ENCODE measurements at places on chromosomes 4 and X.

- DNase-seq: no peak
These were observed 105.8 kb downstream of the FAT4 start for GRCh38 chr4:125420526-125420925.

DNA sequence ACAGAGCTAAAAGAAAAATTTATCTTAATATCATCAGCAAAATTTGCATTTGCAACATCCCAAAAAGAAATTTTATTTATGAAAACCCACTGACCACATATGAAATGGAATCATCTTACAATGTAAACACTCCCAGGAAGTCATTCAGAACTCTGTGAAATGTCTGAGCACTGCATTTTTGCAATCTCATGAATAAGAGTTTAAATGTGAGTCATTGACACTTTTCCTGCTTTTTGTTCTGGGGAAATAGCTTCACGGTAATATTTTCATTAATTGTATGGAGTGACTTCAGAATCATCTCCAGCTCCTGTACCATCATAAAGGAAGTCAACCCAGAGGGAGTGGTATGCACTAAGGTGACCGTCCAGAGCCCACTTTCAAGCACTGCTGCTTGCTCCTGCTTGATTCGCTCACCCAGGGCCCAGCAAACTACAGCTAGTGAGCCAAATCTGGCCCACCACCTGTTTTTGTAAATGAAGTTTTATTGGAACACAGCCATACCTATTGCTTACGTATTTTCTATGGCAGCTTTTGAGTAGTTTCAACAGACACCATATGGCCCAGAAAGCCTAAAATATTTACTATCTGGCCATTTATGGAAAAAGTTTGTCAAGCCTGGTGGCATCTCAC is 17.2 kb downstream of the EDNRA start:
- DNase-seq: no peak

DNA sequence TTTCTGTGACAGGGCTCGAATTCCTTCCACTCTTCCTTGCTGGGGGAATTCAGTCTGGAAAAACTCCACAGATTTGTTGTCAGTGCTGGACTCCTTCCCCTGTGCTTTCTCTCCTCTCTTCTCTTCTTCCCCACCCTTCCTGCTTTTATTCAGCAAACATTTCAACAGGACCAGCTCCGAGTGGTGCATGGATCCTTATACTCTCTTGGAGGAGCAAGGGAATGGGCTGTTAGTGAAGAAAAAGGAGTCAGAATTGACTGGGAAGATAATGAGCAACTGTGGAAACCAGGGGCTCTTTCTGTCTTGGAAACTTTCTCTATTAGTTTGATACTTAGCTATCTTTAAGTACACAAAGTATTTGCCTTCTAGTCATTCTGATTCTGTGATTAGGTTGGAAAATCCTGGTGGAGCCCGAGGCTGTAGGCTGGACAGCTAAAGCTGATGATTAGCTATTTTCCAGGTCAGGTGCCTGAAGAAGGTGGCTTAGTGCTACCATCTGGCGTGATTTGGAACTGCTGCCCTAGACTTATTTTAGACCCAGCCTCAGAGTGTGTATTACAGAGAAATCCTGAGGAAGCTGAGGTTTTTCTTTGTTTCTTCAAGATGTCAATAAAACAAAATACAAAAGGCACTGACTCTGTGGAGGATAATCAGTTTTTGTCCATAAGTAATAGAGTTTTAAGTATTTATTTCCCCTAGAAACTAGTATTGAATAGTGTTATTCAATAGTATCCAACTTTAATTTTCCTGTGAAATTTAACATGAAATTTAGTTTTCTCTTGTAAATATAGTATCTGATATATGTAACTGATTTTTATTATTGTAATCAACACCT is 38.4 kb downstream of the NAP1L5 start:
- DNase-seq: no peak

GRCh38 chr4:150402871-150403272 is 179.1 kb upstream of the MAB21L2 start:
- no peak for DNase-seq

- no peak for DNase-seq
These were observed 148.4 kb upstream of the FGF16 start for GRCh38 chrX:77298790-77299189.

GRCh38 chrX:68365341-68365740 is 68.0 kb downstream of the OPHN1 start:
- no peak for DNase-seq

- DNase-seq: no peak
These were observed 35.8 kb upstream of the MMAA start for GRCh38 chr4:145583191-145584055.

DNA sequence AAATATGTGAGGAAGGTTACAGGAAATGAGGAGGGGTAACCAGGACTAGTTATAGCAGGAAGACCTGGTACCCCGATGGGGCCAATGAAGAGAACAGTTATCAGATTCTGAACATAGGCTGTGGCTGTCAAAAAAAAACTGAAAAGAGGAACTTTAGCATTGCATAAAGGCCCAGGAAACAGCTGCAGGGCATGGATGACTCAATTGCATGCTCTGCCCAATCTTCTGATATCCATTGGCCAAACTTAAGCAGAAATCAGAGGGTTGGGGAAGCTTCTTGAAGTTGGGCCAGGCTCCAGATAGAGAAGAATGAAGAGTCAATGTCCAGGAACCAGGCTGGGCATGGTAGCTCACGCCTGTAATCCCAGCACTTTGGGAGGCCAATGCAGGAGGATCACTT is 1222.4 kb upstream of the PRKX start:
- DNase-seq: no peak

- DNase-seq: no peak
These were observed 40.3 kb downstream of the FANCB start for GRCh38 chrX:14832586-14832985.

- DNase-seq: no peak
These were observed 170.2 kb upstream of the ETNPPL start for GRCh38 chr4:108933046-108933445.

DNA sequence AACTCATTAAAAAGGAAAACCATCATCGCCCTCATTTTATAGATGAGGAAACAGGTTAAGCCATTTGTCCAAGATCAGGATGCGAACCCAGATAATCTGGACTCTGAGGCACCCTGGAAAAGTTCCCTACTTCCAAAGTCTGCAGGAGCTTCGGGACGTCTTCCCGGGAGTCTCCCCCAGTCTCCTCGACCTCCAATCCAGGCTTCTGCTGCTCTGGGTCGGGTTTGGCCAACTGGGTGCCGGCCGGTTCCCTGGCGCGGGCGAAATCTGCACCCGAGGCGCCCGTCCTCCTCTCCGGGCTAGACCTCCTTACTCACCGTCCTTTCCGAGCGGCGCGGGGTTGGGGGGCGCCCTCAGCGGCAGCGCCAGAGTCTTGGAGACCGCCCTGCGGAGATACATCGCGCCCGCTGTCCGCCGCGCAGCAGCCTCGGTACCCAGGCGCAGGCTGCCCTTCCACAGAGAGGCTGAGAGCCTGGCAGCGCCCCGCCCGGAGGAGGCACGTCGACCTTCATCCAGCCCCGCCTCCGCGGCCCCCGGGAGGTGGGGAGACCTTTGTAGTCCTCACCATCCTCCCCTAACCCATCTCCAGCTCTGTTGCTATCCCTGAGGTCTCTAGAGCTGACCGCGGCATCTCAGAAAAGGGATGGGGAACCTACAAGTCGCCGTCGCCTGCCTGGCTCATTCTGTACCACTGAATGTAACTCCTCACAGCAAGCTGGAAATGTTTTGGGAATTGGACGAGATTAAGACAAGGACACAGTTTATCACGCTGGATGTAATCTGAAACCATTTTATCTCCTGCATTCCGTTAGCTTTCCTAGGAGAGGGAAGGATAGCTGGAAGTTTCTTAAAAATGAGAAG is at the start of gene MGARP:
Gene MGARP (minus strand): TSS at position 466 of the 861 bp plus-strand sequence. CDS start 67 bp downstream, at position 399.
- no peak for DNase-seq

GRCh38 chrX:41686788-41687187 is 2.0 kb upstream of the GPR34 start:
- no peak for DNase-seq

- DNase-seq: no peak
These were observed 11.4 kb downstream of the EDNRA start for GRCh38 chr4:147492306-147492705.

DNA sequence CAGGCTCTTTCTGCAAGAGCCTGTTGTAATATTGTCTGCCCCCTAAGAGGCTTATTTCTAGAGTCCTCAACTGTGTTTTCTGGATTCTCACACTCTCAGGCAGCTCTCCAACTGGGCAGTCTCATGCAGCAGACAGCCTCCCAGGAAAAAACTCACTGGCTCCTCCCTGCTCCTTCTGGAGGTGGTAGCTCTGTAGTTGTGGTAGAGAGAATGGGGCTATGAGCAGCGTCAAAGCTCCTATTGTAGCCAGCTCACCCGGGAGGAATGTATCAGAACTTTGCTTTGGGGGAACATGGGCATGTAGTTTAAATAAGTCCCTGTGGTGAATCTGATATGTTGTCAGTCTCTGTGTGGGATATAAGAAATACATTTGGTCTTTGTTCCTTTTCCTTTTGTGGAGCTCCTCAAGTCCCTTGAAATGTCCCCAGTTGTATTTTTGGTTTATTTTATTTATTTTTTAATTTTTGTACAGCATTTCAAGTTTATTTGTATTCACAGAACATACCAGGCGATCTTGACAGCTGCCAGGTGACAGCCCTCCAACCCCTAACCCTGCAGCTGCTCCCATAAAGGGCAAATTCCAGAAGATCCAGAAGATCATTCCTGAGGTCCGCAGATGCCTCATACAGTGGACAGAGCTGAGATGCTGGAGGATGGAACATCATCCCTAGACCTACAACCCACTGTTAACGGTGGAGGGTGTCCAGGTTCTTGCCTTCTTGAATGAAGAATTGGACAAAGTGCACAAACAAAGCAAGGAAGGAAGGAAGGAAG is 45.7 kb downstream of the TRIM61 start:
- DNase-seq: no peak

- DNase-seq: no peak
These were observed 46.7 kb downstream of the FGF16 start for GRCh38 chrX:77493677-77494553.

- DNase-seq: no peak
These were observed 1093.0 kb upstream of the TENM3 start for GRCh38 chr4:181150191-181150590.

DNA sequence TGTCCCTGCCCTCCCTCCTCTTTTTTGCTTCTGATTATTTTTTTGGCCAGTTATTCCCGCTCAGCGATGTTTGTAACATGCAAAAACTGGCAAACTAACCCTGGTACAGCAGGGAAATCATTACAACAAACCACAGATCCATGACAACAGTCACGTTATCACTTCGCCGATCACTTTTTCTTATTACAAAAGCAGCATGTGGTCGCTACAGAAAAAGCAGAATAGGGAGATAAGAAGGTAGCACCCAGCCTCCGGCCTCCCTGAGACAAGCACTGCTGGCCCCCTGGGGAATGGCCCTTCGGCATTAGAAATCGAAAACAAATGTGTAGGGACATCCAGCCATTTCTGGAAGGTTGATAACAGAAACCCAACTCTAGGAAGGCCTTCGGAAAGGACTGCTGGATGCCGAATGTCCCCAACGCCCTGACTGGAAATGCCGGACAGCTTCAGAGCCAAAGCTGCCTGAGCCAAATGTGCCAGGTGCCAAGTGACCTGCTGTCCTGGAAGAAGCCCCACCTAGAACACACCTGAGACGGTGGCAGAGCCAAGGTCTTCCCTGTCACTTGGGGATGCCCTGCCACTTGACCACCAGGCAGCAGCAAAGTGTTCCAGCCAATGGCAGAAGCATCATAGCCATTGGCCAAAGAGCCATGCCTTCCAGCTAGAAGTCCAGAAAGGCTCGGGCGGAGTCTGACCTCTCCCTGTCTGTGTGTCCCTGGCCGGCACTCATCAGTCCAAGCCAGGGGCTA is 2.9 kb downstream of the IDH3G start:
- DNase-seq: no peak

DNA sequence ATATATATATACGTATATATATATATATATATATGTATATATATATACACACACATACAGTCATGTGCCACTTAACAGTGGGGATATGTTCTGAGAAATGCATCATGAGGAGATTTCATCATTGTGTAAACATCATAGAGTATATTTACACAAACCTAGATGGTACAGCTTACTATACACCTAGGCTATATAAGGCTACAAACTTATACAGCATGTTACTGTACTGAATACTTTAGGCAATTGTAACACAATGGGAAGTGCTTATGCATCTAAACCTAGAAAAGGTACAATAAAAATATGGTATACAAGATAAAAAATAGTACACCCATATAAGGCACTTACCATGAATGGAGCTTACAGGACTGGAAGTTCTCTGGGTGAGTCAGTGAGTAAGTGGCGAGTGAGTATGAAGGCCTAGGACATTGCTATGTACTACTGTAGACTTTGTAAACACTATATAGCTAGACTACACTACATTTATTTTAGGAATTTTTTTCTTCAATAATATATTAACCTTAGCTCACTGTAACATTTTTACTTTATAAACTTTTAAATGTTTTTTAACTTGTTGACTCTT is 13.2 kb upstream of the CCSER1 start:
- DNase-seq: no peak

DNA sequence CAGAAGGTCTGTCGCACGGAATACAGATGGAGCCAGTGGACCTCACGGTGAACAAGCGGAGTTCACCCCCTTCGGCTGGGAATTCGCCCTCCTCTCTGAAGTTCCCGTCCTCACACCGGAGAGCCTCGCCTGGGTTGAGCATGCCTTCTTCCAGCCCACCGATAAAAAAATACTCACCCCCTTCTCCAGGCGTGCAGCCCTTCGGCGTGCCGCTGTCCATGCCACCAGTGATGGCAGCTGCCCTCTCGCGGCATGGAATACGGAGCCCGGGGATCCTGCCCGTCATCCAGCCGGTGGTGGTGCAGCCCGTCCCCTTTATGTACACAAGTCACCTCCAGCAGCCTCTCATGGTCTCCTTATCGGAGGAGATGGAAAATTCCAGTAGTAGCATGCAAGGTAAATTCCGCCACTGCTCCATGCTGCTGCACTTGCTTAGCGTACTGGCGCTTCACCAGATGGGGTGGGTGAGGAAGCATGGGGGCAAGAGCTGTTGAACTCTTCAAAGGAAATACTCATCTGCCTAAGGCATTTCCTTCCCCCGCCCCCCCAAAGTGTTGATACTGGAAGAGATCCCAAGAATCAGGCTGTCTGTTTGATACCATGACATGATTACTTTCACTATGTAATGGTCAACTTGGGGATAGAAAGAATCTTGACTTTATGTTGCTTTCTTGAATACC is 24.8 kb downstream of the KLF3 start:
- no peak for DNase-seq

GRCh38 chrX:155923200-155923599 is 42.1 kb downstream of the VAMP7 start:
- DNase-seq: no peak

DNA sequence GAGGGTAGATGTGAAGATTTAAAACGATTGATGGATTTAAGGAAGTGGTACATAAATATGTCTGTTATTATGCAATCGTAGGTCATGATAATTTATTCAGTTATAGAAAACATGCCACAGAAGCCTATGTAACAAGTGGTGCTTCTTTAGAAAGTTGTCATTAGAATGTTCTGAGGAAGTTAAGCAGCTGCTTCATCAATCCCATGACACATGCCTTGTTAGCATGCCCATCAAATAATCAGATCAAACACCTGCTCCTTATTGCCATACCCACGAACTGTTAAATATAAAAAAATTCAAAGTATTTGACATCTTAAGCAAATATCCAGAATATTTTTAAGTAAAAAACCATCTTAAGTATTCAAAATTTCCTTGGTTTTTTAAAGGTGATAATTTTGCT is 76.4 kb upstream of the MYOZ2 start:
- DNase-seq: no peak
